Stimulated activated CD8-positive, alpha-beta memory T cell treated with anti-CD3 and anti-CD28 coated beads, Interleukin-4, amount 100 ng/mL, for 24 hours (primary cell): ENCODE measurements at places on chromosomes 16 and 17.
A peak's percentile ranks its signal among the peaks of the same experiment; 100 is the strongest.

DNA sequence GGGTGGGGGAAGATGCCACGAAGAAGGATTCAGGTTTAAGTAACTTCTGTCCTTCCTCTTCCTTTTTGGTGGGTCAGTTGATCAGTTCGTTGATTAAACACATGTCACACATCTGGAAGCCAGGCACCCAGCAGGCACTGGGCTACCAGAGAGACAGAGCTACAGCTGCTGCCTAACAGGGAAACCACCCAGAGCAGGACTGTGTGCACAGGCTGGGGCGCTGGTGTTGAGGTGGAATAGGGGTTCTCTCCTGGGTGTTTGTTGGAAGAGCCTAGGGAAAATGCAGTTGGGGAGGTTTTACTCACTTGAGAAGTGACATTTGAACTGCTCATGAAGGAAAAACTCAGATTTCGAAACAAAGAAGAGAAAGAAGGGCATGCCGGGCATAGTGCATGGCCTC is 152.4 kb downstream of the IRX5 start:
- DNase-seq, result no peak

GRCh38 chr16:58510776-58511628 is 4.3 kb upstream of the SETD6 start:
- DNase-seq, result no peak

GRCh38 chr16:84689111-84689510 is 10.7 kb upstream of the USP10 start:
- DNase-seq, result no peak

- no peak for DNase-seq
These were observed 45.9 kb downstream of the MAPT start for GRCh38 chr17:45940293-45940692.

DNA sequence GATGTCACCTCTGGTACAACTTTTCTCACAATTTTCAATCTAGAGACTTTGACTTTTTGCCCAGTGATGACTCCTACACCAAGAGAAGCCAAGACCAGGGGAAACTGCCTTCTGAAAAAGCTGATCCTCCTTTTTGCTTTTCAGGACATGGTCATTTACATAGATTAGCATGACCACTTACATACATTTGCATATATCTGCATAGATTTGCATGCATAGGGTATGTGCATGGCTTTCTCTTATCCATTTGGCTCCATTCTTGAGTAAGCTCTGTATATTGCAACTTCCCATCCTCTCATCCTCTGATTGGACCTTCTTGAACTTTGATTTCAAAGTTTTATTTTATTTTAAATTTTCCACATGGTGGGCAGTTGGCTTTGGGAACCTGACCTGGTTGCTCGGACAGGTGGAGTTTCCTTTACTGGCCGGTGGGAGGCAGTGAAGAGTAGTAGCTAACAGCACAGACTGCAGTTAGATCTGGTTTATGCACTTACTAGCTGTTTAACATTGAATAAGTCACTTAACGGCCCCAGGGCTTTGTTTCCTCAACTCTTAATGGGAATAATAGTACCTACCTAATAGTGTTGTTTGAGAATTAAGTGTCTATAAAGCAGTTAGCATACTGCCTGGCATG is 92.9 kb downstream of the GPR139 start:
- DNase-seq, result no peak

GRCh38 chr17:42678951-42679491 is 2.2 kb upstream of the PLEKHH3 start:
- no peak for DNase-seq

- DNase-seq, result no peak
These were observed 66.9 kb downstream of the COPRS start for GRCh38 chr17:31792007-31792585.

GRCh38 chr16:78298986-78299385 is 199.5 kb downstream of the WWOX start:
- DNase-seq, result no peak

DNA sequence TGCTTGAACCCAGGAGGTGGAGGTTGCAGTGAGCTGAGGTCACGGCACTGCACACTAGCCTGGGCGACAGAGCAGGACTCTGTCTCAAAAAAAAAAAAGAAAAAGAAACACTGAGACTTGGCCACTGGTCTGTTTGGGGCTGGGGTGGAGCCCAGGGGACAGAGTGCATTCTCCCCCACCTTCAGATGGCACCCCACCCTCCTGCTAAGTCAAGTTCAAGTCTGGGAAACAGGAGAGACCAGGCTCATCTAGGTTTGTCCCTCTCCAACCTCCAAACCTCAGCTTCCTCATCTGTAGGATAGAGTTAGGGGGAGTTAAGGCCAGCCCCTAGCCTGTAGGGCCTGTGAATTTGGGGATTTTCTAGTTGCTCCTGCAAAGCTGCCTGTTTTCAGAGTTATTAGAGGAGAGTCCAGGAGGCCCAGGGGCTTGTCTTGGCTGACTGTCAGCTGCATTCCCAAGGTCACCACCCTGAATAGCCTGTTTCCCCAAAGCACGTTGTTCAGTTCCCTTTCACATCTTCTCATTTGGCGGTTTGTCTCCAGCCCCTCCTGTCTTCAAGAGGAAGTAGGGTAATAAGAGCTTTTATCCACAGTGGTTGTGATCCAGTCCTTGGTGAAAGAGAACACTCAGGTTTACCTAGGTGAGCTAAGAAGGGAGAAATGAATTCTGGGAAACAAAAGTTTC is 2.2 kb downstream of the MT3 start:
- DNase-seq, result no peak

DNA sequence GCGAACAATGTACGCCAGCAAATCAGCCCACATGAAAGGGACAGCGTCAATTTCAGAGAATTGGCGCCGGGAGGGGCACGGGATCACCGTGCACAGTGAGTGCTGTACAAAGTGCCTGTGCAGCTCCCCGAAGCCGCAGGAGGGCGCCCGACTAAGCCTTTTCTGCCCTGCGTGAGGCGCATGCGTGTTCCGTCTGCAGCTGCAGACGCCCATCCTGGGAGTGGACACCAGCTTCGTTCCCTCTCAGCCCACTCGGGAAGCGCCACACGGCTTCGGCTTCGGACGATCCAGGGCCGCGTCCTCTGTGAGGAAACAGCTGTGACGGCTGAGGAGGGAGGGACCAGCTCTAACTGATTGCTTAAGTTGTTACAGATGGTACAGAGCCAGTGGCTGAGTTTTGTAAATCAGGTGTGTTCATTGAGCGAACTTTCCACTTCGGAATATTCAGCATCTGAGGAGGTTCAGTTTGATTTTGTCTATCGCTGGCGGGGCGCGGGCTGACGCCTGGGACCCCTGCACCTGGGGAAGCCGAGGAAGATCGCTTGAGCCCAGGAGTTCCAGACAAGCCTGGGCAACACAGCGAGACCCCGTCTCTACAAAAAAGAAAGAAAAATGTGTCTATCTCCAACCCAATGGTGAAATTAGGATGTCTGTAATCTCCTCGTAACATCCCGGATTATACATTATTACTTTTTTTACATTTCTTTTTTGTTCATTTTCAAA is 15.4 kb upstream of the ZNF287 start:
- DNase-seq, result peak; percentile 86

DNA sequence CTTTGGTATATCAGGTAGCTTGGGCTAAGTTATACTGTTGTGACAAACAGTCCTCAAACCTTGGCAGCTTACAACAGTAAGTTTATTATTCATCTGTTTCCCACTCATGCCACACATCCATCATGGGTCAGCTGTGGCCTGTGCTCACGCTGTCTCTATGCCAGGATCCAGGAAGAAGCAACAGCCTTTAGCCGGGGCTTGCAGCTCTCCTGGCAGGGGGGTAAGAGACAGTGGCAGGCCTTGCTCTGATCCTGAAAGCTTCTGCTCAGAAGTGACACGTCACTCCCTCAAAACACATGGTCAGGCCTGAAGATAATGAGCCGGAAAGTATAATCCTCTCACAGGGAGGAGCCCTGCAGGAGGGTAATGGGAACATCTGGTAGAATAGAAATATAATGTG is 377.6 kb downstream of the CPPED1 start:
- DNase-seq, result no peak

- no peak for DNase-seq
These were observed 30.5 kb downstream of the HS3ST2 start for GRCh38 chr16:22844416-22844815.

DNA sequence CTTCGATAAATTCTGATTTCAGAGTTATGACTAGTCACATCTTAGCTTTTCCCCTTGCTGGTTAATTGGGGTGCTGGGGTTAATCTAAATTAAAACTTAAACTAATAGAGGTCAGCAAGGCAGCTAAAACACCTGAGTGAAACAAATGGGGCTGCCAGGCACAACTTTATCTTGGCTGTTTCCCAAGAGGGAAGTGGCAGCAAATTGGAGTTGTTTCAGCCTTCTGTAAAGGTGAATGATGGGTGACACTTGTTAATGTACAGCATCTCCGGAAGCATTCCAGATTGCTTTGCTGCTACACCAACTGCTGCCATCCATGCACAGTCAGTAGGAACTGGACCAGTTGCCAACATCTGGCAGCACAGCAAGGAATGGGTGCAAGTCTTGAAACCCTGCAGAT is 43.9 kb downstream of the AATF start:
- DNase-seq, result no peak

GRCh38 chr16:8342276-8342675 is 248.0 kb downstream of the TMEM114 start:
- DNase-seq, result no peak

GRCh38 chr16:28603381-28604185 is 6.3 kb downstream of the SULT1A1 start:
- no peak for DNase-seq

- peak; percentile 63 for DNase-seq
These were observed 1.4 kb downstream of the PRAC2 start for GRCh38 chr17:48724251-48725003.

- no peak for DNase-seq
These were observed 9.7 kb upstream of the ARL2BP start for GRCh38 chr16:57235128-57236021.

- no peak for DNase-seq
These were observed 19.0 kb upstream of the OSGIN1 start for GRCh38 chr16:83933885-83934683.

DNA sequence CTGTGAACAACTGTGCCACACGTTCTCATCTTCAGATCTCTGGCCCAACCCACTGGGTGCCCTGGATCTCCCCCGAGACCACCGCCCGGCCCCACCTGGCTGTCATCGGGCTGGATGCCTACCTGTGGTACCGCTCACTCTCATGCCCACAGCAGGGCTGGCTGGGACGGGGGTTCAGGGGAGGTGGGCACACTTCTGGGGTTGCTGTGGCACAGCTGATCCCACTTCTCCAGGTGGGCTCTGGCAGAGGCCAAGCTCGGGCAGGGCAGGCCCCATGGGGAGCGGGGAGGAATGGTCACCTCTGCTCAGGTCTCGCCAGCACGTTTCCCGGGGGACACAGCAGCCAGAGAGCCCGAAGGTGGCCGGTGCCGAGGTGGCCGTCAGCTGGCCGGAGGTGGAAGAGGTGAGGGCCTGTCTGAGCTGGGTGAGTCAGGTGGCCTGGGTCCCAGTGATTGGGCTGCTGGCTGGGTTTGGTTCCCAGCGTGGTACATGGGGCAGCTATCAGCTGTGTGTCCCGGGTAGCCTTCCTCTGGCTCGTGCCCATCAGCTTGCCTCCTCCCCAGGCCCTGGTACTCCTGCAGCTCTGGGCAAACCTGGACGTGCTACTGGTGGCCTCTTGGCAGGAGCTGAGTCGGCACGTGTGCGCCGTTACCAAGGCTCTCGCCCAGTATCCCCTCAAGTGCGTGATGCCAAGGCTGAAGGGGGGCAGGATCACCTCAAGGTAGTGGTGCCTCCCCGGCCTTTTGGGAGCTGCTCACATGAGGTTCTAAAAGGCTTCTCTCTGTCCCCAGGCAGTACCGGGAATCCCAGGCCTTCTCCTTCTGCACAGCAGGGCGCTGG is 2.3 kb upstream of the MRPS34 start:
- no peak for DNase-seq

GRCh38 chr16:48734220-48734619 is 124.2 kb upstream of the N4BP1 start:
- DNase-seq, result no peak

GRCh38 chr16:48608871-48609651 is 919 bp downstream of the N4BP1 start:
- no peak for DNase-seq

DNA sequence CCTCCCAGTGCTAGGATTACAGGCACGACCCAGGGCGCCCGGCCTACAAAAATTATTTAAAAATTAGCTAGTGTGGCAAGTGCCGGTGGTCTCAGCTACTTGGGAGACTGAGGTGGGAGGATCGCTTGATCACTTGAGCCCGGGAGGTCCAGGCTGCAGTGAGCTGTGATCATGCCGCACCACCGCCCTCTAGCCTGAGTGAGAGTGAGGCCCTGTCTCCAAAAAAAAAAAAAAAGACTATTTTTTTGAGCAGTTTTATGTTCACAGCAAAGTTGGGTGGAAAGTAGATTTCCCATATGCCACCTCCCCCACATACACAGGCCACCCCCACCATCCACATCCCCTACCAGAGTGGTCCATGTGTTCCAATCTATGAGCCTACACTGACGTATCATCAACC is 84.9 kb downstream of the MGAT5B start:
- no peak for DNase-seq
